ENCODE measurements at places on chromosomes 3 and 15.

GRCh38 chr15:37016231-37016630, 84.1 kb downstream of the MEIS2 start:
- DNase-seq = no peak

DNA sequence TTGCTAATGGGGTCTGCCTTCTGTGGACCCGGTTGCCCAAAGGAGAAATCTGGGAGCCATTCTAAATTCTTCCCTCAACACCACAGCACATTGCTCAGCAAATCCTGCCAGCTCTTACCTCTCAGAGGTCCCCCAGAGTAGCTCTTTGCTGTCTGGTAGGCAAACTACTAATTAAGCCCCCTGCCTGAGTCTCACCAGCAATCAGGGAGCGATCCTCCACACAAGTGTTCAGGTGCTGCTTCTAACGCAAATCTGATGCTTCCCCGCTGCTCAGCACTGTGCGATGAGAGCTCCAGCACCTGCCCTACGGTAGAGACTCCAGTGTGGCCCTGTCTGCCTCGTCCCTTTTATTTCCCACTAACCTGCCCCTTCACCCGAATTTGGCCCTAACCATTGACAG, 60.5 kb downstream of the HCN4 start:
- no peak for DNase-seq

DNA sequence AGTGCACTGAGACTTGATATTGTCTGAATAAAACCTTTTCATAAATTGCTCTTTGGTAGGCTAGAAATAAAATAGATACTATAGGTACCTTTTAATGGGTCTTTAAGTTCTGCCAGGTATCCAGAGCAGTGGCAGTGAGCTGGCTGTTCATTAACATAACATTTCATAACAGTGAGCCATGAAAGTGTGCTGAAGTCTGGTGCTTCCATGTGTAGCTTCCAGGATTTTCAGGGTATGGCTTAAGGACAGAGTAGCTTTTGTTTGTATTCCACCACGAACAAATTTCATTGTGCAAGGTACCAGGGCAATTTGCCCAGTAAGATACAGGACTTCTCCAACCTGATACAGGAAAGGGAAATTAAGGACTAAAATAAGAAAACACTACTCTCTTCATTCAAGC, 124.7 kb upstream of the NANOGP8 start:
- DNase-seq = no peak

DNA sequence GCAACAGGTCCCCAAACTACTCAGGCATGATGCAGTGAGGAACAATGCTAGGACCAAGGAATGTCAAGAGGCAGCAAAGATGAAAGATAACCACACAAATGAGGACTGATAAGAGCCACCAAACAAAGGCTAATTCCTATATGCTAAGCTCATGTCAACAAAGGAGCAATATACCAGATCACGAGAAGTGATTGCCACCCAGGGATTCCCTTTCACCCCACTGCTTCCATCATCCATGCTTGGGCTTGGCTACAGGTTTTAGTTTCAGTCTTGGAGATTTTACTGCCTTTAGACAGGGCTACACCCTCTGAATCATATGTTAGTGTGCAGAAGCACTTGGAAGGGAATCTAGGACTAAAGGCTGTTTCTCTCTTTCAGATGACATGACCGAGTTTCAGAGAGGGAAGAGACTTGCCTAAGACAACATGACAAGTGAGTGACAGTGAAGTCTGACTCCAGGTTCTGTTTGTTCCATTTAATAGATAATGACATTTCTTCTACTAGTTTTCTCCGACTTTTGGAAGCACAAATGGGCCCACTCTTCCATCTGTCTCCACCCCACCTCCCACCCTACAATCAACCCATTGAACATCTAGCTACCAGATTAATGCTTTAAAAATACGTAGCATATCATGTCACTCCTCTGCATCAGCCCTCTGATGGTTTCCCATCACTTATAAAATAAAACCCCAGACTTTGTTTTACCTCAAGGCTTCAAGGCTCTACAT, 173.5 kb upstream of the LRRN1 start:
- no peak for DNase-seq

GRCh38 chr3:188863999-188864406, 307.8 kb upstream of the TPRG1 start:
- no peak for DNase-seq

- no peak for DNase-seq
Observed at GRCh38 chr3:112464264-112464663, 35.0 kb downstream of the BTLA start.

GRCh38 chr3:197749315-197749600, 425 bp upstream of the FYTTD1 start:
- DNase-seq = peak; percentile 26

GRCh38 chr15:42282926-42283325, 9.7 kb upstream of the TMEM87A start:
- no peak for DNase-seq

GRCh38 chr3:120988994-120989393, 81.0 kb downstream of the STXBP5L start:
- DNase-seq = no peak

- DNase-seq = no peak
Observed at GRCh38 chr3:146163584-146163983, 2.6 kb upstream of the PLOD2 start.

DNA sequence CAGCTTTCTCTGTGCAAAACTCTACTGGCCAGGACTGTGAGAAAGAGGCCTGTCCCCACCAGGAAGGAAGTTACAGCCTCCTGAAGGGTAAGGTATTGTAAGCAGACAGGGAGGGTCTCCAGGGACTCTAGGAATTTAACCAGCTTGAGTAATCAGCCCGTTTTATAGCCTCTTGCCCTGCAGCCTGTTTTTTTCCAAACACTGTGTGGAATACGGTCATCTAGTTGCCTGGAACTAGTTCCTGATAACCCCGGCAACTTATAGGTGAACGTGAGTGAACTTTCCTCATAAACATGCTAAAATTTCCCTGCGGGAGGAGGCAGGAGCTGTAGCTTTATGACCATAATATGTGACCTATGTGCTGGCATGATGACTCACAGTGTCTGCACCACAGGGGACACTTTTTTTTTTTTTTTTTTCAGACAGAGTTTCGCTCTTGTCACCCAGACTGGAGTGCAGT, 60.1 kb upstream of the DAZL start:
- no peak for DNase-seq
